ENCODE measurements at places on chromosomes 1 and 21. TPM values are rescaled to one million over a fixed set of nuclear protein-coding genes. Genes with fewer than 3 reads are reported as not detected.

The KCNE2 gene
- not detected for total RNA-seq

The SLC44A5 gene
- total RNA-seq = not detected

The FTCD gene
- total RNA-seq = not detected

The CACNA1E gene
- total RNA-seq = not detected

The SLC2A5 gene
- total RNA-seq = 0.31 TPM

The SH2D2A gene
- 4.2 TPM for total RNA-seq

The PALMD gene
- total RNA-seq = 0.37 TPM

The CFAP74 gene
- not detected for total RNA-seq

The ASB17 gene
- total RNA-seq = not detected

The CTPS1 gene
- 87.4 TPM for total RNA-seq
